ENCODE measurements at places on chromosomes 3 and 15. TPM values are rescaled to one million over a fixed set of nuclear protein-coding genes. Genes with fewer than 3 reads are reported as not detected.

OR5K2 gene
- polyA plus RNA-seq, result not detected

NLGN1 gene
- 7.8 TPM for polyA plus RNA-seq

GMPS gene
- polyA plus RNA-seq, result 31.4 TPM

SLC28A1 gene
- polyA plus RNA-seq, result 0.03 TPM

SPTBN5 gene
- polyA plus RNA-seq, result 0.32 TPM

CCR9 gene
- polyA plus RNA-seq, result not detected

IL17RB gene
- 13.3 TPM for polyA plus RNA-seq

PP2D1 gene
- polyA plus RNA-seq, result not detected
